ENCODE measurements at places on chromosomes 3 and 15.

DNA sequence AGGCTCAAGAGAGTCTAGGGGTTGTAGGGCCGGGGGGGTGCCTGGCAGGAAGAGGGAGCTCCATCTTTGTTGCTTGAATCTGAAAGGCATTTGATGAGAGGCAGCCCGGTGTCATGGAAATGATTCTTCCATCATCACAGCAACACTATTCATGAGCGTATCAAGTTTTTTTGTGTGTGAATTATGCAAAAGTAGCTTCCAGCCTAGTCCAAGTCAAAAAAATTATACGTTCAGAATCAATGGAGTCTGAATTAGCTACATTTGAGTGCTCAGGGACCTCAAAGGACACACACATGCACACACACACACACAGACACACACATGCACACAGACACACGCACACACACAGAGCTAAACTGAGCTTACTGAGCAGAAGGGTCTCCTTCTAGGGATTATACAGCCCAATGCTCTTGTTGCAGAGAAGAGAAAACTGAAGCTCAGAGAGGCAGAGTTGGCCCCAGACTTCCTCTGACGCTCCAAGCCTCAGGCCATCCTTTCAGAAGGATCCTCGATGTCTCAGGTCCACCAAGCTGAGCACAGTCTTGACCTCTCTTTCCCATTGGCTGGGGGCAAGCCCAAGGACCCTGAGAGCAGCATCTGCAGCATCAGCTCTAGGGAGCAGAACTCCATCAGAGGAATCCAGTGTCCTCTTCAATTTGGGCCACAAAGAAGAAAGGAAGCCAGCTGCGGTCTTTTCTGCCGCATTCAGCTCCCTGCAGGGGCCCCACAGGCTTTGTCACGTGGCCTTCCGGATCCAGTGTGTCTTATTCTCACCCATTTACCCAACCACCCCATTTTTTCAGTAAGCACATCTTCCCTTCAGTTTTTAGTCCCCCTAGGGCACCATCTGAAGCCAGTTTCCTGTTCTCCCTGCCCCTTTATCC, 228.0 kb downstream of the UACA start:
- DNase-seq: no peak

DNA sequence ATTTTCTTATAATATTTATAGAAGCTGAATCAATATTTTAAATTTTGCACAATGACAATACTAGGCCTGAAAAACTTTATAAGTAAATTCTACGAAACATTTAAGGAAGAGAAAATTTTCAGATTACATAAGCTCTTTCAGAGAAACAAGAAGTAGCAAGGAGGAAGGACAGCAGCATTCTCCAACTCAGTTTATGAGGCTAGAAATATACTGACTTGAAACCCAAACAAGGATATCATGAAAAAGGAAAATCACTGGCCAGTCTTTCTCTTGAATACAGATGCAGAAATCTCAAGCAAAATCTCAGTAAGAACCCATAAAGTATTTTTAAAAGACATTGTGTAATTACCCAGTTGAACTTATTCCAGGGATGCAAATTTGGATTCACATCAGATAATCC, 121.3 kb downstream of the STAC start:
- no peak for DNase-seq

GRCh38 chr3:119258915-119259314, 18.2 kb upstream of the B4GALT4 start:
- no peak for DNase-seq

GRCh38 chr3:183962807-183963206, 54.9 kb downstream of the ABCC5 start:
- no peak for DNase-seq

GRCh38 chr3:100865442-100865841, 127.8 kb downstream of the ABI3BP start:
- no peak for DNase-seq

- DNase-seq: no peak
Measured at GRCh38 chr15:31228980-31229826, 97.4 kb upstream of the KLF13 start.

DNA sequence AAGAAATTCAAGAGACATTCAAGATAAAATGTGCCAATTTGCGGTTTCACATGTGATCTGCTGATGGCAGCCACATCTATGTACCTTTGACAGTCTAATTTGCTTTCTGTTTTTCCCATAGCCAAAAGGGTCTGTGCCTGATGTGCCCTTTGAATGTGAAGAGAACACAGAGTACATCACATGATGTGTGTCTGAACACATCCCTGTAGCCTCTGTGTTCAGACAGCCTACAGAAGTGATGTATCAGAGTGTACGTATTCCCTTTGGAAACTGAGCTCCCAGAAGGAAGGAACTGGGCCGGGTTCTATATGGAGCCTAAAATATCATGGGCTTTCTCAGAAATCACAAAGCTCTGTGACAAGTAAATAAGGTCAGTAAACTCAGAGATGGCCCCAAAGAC, 52.4 kb downstream of the BOC start:
- DNase-seq: no peak

- DNase-seq: no peak
Measured at GRCh38 chr3:119635719-119636118, 24.7 kb downstream of the POPDC2 start.

DNA sequence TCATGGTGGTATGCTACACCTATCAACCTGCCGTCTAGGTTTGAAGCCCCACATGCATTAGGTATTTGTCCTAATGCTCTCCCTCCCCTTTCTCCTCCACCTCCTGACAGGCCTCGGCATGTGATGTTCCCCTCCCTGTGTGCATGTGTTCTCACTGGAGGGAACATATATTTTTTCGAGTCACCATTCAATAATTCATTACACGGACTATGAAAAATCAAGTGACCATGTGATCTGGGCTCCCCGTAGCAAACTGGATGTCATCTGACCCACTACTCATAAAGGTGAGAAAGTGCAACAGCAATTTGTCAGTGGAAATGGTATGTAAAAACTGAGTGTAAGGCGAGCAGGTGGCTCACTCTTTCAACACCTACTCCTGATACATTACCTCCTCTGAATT, 224.3 kb upstream of the RASGRP1 start:
- DNase-seq: no peak

DNA sequence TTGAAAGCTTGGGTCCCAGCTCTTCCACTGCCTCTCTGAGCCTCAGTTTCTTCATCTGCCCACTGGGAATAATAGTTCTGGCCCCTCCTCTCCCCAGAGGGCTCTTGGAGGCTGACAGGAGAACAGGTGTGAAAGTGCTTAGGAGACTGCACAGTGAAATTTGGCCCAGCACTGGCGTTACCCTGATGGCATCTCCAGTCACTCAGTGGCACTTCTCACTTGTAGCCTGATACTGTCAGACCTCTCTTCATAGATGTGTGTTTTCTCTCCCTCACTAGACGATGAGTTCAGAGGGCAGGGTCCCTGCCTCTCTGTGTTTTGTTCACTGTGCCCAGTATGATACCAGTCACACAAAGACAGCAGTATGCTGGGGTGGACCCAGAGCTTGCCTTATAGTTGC, 22.2 kb upstream of the IGDCC3 start:
- no peak for DNase-seq

- DNase-seq: no peak
Measured at GRCh38 chr15:68399096-68400065, 32.6 kb downstream of the ITGA11 start.

GRCh38 chr3:11635680-11636393, 7.9 kb downstream of the VGLL4 start:
- no peak for DNase-seq

DNA sequence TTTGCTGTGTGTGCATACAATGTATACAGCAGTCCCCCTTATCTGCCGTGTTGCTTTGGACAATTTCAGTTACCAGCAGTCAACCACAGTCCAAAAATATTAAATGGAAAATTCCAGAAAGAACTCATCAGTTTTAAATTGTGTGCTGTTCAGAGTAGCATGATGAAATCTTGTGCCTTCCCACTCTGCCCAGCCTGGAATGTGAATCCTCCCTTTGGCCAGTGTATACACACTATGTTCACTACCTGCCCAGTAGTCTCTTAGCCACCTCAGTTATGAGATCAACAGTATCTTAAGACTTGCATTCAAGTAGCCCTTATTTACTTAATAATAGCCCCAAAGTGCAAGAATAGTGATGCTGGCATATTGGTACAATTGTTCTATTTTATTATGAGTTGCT, 133.6 kb upstream of the ABHD17C start:
- DNase-seq: no peak

DNA sequence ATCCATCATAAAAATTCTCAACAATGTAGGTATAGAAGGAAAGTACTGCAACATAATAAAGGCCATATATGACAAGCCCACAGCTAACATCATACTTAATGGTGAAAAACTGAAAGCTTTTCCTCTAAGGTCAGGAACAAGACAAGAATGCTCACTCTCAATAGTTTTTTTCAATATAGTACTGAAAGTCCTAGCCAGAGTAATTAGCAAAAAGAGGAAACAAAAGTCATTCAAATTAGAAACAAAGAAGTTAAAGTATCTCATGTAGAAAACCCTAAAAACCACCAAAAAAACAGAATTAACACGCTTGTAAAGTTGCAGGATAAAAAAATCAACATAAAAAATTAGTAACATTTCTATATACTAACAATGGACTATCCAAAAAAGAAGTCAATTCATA, 61.8 kb downstream of the MYH15 start:
- no peak for DNase-seq

- no peak for DNase-seq
Measured at GRCh38 chr15:61992518-61992917, 67.7 kb downstream of the VPS13C start.

DNA sequence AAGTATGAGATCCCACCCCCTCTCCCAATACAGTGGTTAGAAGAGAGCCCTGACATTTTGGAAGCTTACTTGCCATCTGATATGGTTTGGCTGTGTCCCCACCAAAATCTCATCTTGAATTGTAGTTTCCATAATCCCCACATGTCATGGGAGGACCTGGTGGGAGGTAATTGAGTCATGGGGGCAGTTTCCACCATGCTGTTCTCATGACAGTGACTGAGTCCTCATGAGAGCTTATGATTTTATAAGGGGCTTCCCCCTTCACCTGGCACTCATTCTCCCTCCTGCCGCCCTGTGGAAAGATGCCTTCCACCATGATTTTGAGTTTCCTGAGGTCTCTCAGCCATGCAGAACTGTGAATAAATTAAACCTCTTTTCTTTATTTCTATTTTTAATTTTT, 28.8 kb upstream of the HES1 start:
- DNase-seq: no peak

GRCh38 chr3:50545781-50546180, 21.8 kb downstream of the C3orf18 start:
- no peak for DNase-seq

DNA sequence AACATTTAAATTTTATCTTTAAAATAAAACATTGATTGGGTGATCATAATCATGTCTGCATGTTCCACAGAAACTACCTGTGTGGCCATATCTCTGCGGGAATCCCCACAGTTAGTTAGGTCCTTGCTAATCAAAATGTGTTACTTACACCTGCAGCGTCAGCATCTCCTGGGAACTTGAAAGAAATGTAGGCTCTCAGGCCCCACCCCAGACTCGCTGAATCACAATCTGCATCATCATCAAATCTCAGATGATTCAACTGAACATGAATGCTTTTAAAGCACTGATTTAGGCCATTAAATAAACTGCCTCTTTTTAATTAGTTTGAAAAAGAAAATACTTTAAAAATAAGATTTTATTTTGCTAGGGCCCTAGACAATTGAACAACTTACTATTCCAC, 577.8 kb downstream of the PYDC2 start:
- DNase-seq: peak; percentile 33

DNA sequence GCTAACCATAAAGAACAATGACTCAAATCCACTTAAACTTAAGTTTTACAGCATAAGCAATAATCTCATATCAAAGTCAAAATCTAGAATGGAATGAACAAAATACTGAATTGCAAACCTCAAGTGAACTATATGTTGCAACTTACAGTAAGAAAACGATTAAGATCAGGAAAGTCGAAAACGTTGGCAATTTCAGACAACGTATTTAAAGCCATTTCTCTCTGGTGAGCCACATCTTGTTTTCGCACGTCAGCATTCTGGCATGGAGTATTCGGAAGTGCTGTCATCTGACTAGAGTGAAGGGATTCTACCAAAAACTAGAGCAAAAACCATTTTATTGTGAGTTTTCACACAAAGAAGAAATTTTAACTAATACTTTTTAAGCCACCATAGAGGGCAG, 28.5 kb downstream of the ATR start:
- DNase-seq: no peak

- no peak for DNase-seq
Measured at GRCh38 chr15:82047453-82048400, 1.9 kb upstream of the MEX3B start.

- DNase-seq: no peak
Measured at GRCh38 chr15:53512029-53512428, 247.4 kb downstream of the WDR72 start.

GRCh38 chr3:138914870-138915502, 32.0 kb downstream of the FOXL2 start:
- peak; percentile 81 for DNase-seq

DNA sequence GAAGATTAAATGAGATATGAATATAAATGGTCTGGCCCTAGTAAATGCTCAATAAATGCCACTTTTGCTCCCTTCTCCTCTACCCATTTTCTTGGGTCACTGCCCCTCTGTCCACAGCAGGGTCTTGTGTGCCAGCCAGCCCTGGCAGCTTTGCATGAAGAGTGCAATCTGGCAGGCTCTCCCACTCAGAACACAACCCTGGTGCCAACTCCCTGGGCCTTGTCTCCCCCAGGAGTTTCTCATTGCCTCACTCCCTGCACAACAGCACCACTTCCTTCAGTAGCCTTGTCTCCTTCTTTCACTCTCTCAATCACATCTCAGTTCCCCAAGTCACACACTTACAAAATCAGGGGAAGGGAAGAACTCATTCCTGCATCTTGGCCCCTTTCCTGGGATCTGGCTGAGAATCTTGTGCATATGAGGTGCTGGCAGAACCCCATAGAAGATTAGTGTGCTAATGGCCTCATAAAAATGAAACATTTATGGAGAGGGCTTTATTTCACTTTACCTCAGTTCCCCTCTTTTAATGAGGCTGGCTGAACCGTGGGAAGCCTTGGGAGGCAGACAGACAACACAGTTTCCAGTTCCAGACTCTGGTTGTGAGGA, 445.9 kb upstream of the PROK2 start:
- no peak for DNase-seq
